Activated CD4-positive, alpha-beta T cell treated with anti-CD3 and anti-CD28 coated beads, Interleukin-2, amount 10 ng/mL, durations not matched to agents 7 days and 5 days (primary cell): ENCODE measurements at places on chromosomes 6 and 20. TPM values are rescaled to one million over a fixed set of nuclear protein-coding genes. Genes with fewer than 3 reads are reported as not detected.

The GLP1R gene
- total RNA-seq, result not detected

DNA sequence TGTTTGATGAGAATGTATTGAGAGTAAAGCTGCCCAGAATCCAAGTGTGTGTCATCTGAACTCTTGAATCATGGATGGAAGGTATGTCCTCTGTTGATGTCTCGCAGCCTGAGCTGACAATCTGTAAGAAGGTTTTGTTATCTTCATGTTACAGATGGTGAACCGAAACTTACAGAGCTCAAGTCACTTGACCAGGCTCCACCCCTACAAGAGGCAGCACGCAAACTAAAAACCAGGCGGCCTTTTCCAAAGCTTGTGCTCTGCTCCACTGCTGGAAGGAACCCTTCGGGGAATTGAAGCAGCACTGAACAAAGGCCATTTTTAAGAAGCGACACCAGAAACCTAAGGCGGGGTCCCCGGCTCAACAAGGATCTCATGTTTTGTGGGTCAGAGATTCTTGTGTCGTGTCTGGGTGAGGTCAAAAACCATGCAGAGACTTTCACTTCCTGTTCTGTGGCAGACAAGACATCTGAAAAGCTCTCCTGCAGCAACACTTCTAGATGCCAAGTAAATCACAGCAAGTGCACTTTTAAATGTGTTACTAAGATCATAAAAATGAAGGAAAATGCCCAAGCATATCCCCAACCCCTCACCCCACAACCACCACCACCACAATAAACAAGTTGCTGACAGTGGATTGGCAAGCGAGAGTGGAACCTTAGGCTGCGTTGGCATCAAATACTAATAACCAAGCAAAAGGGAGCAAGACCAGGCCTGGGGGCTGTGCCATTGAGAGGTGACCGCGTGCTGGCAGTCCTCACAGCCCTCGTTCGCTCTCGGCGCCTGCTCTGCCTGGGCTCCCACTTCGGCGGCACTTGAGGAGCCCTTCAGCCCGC lies 27.3 kb downstream of the NQO2 start:
- DNase-seq, result peak; percentile 72

The TXNDC5 gene
- total RNA-seq, result 32.5 TPM

DNA sequence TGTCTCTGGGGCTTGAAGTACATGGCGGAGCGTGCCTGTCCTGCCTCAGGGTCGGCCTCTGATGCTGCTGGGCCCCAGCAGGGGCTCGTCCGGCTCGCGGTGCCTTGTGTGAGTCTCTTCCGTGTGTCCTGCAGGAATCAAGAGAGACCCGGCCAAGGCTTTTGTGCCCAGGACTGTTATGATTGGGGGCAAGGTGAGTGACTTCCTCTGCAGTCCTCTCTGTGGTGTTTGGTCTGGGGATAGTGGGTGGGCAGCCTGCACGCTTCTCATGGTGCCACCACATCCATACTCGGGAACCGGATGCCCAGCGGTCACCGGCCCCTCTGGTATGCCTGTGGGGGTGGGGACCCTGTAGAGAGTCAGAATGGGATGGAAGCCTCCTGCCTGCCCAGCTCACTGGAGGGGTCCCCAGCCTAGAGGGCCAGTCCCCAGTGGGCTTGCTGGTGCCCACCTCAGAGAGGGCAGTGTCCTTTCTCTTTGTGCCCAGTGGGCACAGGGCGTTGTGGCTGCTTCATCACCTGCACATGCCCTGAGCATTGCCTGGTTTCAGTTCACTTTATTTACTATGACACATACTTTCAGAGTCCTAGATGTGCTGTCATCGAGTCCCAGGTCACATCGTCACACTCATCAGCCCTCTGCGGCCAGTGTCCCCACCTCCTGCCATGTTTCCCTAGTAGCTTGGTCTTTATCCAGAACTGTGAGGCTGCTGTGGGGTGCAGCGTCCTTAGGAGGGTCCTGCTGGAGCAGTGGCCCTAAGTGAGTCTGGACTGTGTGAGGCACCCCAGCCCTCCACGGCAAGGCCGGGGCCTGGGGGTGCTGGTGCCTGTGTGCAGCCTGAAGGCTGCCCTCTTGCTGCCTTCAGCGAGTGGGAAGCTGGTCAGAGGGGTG lies 40.7 kb downstream of the PYGB start:
- DNase-seq, result no peak

- no peak for DNase-seq
Measured at GRCh38 chr20:49231471-49231870, 12.3 kb downstream of the DDX27 start.

DNA sequence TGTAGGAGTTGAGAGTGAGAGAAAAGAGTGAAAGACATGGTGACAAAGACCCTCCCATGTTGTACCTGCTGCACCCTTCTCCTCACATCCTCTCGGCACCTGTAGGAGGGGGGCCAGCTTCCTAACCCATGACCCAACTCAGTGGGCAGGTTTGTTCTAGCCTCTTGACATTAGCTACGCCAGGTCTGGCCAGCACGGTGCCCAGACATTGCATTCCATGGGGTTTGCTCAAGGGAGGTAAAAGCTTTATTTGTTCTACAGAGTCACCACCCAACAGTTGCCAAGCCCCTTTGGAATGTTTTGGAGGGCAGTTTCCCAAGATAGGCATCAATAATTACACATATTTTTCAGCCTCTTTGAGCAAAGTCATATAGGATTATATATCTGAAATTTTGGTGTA lies 22.7 kb upstream of the TGM6 start:
- no peak for DNase-seq

GRCh38 chr6:44006872-44007303 lies 120.4 kb downstream of the MRPL14 start:
- no peak for DNase-seq

The CPNE5 gene
- 0.47 TPM for total RNA-seq

The MROH8 gene
- total RNA-seq, result 2.5 TPM

GRCh38 chr6:39952167-39952566 lies 17.9 kb upstream of the MOCS1 start:
- DNase-seq, result no peak

- no peak for DNase-seq
Measured at GRCh38 chr6:64081453-64081852, 445.9 kb downstream of the PHF3 start.

GRCh38 chr20:7758406-7758805 lies 181.9 kb downstream of the HAO1 start:
- no peak for DNase-seq

The PHACTR3 gene
- not detected for total RNA-seq

The OR2H1 gene
- not detected for total RNA-seq
